Glomerular endothelial cell (primary cell): ENCODE measurements at places on chromosomes 7 and 10.

DNA sequence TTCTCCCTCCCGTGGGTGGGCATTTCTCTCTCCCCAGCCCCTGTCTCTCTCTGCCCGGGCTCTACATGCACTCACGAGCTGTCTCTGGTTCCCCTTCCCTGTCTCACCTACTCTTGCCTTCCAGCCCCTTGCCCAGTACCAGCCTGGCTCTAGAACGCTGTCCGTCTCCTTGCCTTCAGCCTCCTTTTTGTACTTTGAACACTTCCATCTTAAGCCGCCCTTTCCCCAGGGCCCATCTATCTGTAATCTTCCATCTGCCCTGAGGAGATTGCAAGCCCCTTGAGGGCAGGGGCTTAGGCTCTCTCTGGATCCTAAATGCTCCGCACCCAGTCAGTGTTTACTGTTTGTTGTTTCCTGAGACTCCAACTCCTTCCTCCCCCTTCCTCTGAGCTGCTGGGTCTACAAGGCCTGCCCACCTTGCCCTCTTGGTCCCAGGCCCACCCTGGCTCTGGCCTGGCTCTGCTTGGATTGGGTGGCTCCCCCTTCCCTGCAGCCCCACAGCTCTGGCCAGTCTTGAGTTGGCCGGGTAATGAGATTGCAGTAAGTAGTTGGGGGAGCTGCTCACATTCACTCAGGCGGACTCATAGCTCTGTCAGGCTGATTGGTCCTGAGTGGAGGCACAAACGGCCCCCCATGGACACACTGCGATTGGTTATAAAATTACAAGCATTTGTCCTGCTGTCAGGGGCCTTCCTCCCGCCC, 28.3 kb downstream of the POLL start:
- DNase-seq: no peak

GRCh38 chr10:102752266-102752930, 8.7 kb downstream of the WBP1L start:
- DNase-seq: no peak

GRCh38 chr7:97818066-97818663, 54.0 kb downstream of the ASNS start:
- DNase-seq: no peak

DNA sequence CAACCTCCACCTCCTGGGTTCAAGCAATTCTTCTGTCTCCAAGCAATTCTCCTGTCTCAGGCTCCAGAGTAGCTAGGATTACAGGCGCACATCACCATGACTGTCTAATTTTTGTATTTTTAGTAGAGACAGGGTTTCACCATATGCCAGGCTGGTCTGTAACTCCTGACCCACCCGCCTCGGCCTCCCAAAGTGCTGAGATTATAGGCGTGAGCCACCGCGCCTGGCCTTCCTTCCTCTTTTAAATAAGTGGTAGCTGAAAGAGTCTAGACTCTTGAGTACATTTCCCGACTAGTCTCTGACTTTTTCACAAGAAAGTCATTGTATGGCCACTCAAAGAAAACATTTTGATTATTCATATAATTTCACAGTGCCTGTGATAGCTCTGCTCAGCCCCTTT, 636.2 kb upstream of the ANKRD30A start:
- no peak for DNase-seq

DNA sequence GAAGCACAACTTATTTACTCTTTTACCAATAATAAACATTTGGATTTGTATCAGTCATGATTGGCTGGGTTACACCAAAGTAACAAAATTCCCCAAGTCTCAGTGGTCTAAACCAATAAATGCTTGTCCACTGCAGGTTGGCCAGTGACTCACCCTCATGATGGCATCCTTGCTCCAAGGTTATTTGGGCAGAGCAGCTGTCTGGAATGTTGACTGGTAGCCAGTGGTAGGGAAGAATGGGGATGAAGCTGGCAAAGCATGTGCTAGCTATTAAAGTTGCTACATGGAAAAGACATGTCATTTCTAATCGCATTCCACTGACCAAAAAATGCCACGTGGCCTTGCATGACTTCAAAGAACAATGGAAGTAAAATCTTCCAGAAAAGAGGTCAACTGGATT, 1168.7 kb upstream of the CELF2 start:
- no peak for DNase-seq
